HL-60 (cell line): ENCODE measurements at places on chromosomes 2 and 18.

GRCh38 chr2:39150102-39150562, 29.3 kb upstream of the SOS1 start:
- no peak for DNase-seq

- no peak for DNase-seq
These were observed 111.4 kb downstream of the DYSF start for GRCh38 chr2:71564790-71565189.

DNA sequence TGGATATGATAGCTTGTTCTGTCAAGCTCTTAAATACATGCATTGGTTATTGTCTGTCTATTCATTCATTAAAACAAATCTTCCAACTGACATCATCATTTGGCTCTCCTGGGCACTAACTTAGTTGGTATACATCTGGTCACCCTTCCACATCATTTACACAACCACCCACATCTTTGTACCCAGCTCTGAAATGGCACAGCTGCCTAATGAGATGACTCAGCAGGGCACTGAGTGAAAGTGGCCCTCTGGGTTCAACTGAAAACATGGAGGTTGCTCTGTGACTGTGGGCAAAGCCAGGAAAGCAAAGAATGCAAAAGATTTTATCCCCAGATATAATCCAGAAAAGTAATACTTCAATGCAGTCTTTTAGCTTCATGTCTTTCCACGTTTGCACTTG, 234.0 kb upstream of the MAP2 start:
- DNase-seq, result no peak

DNA sequence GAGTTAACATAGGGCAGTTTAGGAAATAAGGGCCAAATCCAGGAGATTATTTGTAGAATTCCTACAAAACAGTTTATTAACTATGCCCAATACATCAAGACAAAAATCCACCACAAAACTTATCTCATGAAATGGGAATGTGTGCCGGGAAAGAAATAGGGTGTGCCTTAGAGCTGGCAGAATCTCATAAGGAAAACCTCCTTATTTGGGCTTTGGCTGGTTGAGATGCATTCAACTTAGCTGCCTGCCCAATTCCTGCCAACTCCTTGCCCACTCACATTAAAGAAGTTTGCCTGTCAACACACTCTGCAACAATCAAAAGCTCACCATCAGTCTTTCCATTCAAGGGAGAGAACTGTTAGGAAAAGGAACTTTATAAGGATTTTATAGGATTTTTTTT, 500.6 kb downstream of the SATB2 start:
- DNase-seq, result no peak

DNA sequence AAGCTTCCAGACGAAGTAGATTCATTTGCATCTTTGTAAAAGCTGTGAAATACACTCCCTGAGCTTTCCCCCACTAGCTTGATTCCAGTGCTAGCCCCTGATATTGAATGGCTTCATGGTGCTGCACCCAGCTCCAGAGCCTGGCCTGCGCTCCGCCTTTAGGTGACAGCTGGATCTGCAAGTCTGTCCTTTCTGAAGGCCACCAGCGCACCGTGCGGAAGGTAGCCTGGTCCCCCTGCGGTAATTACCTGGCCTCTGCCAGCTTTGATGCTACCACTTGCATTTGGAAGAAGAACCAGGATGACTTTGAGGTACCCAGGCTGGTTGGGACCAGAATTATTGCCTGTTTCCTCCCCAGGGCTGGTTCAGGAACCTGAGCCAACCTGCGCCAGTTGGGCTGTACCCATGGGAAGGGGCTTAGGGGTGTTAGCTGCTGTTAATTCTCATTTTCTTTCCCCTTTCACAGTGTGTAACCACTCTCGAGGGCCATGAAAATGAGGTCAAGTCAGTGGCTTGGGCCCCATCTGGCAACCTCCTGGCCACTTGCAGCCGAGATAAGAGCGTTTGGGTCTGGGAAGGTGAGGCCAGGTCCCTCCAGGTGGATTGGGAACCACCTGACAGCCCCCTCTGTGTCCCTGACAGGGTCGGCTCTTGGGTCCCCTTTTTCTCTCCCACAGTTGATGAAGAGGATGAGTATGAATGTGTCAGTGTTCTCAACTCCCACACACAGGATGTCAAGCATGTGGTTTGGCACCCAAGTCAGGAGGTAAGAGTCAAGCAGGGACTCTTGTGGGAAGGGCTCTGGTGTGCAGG, 1.3 kb downstream of the CIAO1 start:
- DNase-seq, result peak; percentile 68

DNA sequence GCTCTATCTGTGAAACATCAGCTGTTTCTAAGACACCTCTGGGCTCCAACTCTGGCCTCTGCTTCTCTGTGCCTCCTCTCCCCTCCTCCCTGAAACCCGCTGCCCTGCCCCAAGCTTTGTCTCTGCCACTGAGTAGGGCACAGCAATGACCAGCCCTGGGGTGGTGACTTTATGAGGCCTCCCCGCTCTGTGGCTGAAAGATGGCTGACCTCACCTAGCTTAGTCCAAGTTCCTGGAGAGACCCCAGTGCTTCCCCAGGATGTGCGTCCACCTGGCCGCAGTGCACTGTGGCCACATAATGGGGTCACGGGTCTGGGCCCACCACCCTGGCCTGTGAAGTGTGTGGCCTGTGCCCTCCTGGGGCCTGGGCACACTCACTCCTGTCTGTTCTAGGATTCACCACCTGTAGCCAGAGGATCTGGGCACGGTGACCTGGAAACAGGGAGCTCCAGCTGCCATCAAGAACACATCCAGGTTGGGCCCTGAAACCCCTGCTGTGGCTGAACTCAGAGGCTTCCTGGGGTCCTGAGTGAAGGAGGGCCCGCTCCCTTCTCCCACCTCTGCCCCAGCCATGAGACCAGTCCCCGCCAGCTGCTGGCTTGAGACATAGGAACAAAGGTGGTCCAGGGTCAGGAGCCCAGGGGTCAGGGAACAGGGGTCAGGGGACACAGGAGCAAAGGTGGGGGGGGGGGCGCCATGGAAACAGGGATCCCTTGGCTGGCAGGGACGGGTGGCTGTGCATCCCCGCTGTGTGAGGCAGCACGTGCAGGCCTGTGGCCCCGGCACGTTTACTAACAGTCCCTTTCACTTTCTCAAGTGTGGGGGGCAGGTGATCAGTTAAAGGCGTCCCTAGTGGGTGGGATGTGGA, 29.3 kb upstream of the OTOS start:
- DNase-seq, result no peak

- no peak for DNase-seq
These were observed 33.7 kb downstream of the EHBP1 start for GRCh38 chr2:62738981-62739936.

- no peak for DNase-seq
These were observed 11.2 kb downstream of the ARID5A start for GRCh38 chr2:96547731-96548171.
